ENCODE measurements at places on chromosomes 7 and 10.

- no peak for DNase-seq
These were observed 47.5 kb downstream of the INHBA start for GRCh38 chr7:41655426-41655825.

- DNase-seq = no peak
These were observed 76.3 kb upstream of the PRKAR2B start for GRCh38 chr7:106968160-106968559.

DNA sequence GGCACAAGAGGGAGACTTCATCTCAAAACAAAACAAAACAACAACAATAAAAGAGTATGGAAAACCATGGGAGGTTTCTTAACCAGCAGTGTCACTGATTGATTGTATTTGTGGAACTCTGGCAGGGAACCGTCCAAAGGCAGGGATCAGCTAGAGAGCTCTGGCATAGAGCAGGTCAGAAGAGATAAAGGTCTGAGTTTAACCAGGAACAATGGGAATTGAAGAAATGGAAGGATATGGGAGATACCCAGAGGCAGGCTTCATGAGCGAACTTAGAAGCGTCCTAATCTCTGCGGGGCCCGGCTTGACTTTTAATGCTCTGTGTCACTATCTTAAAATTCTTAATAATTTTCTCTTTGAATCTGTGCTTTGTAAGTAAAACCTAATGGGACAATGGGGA is 10.4 kb upstream of the FAM3C start:
- DNase-seq = no peak

DNA sequence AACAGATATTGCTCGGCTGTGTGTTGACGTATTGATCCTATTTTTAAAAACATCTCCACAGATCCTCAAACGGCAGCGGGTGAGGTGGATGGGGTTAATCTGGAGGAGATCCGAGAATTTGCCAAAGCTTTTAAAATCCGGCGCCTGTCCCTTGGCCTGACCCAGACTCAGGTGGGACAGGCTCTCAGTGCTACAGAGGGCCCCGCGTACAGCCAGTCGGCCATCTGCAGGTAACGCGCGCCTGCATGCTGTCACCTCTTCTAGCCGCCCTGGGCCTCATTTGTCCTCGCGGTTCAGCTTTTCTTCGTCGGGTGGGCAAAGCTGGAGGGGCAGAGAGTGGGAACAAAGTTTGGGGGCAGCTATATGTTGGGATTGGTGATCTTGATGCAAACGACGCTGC is 105.7 kb upstream of the YAE1 start:
- DNase-seq = no peak

GRCh38 chr10:101889256-101890210 is 45.9 kb upstream of the KCNIP2 start:
- DNase-seq = peak; percentile 35

DNA sequence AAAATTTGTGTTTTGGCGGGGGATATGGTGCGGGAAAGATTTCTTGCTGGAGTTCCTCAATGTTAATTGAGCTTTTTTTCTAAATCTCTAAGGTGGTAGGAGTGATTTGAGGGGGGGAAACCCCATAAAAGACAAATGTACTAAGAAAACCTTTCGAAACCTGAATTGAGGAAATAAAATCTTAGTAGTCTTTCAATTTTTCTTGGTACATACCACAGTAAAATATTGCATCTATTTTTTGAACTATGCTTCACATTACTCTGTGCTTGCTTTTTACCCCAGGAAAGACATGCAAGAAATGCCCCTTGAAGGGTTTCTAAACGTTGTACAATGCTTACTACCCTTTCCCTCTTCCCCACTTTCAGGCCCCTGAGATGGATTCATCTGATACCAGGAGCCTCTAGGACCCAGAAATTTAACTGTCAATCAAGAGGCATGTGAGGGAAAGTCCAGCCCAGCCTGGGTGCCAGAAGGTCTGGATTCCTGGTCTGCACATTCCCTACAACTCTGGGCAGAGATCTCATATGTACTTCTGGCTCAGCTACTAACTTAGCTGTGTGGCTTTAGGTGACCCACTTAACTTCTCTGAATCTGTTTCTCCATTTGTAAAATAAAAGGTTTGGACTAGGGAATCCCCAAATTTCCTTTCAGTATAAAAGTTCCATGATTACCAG is 5.8 kb upstream of the PDCD4 start:
- DNase-seq = no peak

- DNase-seq = no peak
These were observed 26.4 kb downstream of the MACC1 start for GRCh38 chr7:20190560-20191390.

GRCh38 chr7:147033641-147034040 is 917.0 kb downstream of the CNTNAP2 start:
- no peak for DNase-seq

DNA sequence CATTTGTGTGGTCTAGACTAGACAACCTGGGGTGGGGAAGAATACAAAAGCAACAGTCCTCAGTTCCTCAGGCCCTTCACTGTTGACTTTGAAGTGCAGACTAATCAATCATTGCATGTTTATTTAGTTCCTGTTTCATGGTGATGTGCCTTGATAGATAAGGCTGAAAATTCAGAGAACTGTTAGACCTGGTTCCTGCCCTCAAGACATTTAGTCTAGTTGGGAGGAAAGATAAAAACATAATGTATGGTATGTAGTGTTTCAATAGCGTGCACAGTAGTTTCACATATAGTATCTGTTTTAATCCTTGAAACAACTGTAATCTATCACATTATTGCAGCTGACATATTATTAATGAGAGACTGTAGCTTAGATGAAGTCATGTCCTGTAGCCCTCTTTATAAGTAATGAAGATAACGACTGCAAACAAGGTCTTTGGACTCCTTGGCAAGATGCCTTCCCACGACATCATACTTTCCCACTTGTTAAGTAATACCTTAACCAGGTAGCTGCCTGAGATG is 124.0 kb downstream of the CELF2 start:
- no peak for DNase-seq

DNA sequence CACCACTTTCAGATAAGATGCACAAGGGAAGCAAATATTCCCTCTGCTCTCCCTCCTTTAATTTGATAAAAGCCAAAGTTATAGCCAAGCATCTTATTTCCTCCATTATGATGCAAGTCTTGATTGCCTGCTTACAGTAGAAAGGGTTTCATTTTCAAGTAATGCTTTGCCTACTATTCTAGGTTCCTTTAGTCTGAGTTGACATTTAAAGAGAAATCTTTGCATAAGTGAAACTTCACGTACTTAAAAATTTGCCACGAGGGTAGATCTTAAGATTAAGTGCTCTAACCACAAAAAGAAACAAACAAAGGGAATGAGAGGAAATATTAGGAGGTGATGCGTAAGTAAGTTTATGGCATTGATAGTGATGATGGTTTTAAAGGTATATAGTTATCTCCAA is 78.1 kb upstream of the VWDE start:
- DNase-seq = no peak

GRCh38 chr7:17142831-17143541 is 155.5 kb upstream of the AHR start:
- DNase-seq = no peak

GRCh38 chr7:135980665-135981180 is 3.6 kb upstream of the MTPN start:
- no peak for DNase-seq
